Sciatic nerve (tissue), 2 donors: ENCODE measurements at places on chromosomes 16 and 17.

- no peak for DNase-seq
These were observed 16.9 kb upstream of the CCL22 start for GRCh38 chr16:57341441-57342303.

DNA sequence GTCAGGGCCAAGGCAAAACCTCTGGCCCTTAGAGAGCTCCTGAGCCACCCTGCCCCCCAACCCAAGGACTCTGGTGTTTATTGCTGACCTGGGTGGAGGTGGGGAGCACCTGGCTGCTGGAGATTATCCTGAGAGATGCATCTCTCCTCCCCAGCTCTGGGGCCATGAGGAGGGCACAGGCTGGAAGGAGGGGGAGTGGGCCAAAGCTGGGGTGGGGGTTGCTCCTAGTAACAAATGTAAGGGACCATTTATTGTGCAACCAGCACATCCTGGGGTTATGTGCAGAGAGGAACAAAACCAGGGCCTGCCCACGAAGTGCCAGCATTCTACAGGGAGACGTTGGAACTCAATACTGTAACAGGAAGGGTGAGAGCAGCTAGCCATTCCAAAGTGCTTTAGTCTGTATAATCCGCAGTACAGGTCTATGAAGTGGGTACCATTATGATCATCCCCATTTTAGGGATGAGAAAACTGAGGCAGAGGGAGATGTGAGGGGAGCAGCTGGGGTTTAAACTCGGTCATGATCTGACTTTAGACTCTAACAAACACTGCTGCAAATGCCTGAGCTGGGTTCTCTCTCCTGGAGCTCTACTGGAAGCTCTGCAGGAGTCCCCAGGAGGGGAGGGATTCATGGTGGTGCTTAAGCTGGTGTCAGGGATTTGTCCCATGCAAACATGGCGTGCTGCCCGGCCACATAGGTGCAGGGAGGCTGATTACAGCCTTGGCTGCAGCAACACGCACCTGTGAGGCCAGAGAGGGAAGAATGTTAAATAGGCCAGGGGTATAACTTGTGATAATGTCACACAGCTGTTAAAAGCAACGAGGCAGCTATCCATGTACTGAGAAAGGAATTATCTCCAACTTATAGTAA is 1.4 kb upstream of the RHBDF2 start:
- DNase-seq: no peak

DNA sequence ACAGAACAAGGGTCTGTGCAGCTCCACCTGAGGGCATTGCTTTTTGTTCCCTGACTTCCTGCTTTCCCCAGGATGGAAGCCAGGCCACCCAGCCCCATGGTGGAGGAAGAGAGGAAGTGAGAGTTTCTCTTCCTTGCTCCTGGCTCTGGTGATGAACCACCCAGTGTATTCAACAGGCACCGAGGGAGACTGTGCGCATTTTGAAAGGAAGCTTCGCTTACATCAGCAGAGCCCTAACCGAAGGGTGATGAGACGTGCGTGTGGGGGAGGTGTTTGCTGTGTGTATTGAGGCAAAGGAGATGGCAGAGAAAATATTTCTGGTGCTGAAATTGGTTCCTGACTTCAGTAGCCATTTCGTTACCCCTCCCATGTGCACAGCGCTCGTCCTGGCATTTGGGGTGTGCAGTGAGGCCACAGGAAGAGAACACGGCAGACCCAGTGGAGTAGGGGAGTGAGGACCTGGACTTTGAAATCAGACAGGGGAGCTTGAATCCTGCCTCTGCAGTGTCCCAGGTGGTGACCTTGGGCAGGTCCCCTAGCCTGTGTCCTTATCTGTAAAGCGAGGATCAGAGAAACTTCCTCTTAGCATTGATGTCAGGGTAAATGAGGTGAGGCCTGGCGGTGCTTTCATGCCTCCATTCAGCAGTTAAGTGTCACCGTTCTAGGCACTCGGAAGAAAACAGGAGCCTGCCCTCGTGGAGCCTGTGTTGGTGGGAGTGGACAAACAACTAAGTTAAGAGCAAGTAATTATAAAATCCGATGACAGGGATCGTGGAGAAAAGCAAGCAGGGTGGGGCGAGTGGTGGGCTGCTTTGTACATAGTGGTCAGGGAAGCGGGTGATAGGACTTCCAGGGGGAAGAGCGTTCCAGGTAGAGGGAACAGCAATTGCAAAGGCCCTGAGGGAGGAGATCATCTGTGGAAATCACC is 7.4 kb downstream of the CMIP start:
- no peak for DNase-seq

GRCh38 chr17:58334256-58334655 is 5.7 kb upstream of the TSPOAP1 start:
- no peak for DNase-seq

DNA sequence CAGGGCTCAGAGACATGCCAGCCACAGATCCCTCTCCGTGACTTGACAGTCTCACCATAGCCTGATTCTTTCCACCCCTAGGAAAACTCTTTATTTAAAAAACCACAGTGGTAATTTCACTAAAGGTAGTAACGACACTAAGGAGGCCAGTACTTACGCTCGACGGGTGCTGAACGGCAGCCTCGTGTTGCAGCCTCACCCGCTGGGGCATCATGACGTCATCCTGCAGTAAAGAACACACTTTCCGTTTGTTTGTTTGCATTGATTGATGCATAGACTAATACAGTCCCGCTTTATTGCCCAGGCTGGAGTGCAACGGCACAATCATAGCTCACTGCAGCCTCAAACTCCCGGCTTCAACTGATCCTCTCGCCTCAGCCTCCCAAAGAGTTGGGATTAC is 65.1 kb upstream of the METRNL start:
- DNase-seq: no peak

GRCh38 chr17:28320215-28321061 is 1.4 kb downstream of the TMEM97 start:
- no peak for DNase-seq

- DNase-seq: no peak
These were observed 387.3 kb downstream of the HS3ST3B1 start for GRCh38 chr17:14688134-14688533.

- no peak for DNase-seq
These were observed 3.8 kb downstream of the PRR15L start for GRCh38 chr17:47953909-47954308.

- DNase-seq: no peak
These were observed at the start of gene CMTM2 for GRCh38 chr16:66578651-66579531. Gene CMTM2, plus strand, starts transcription at chr16:66579463. Its CDS starts 145 bp downstream, at chr16:66579608.

- no peak for DNase-seq
These were observed 106.6 kb downstream of the AIPL1 start for GRCh38 chr17:6328279-6328678.

GRCh38 chr16:2752850-2753732 is 653 bp downstream of the SRRM2 start:
- peak; percentile 91 for DNase-seq

GRCh38 chr16:16017812-16018211 is 68.4 kb downstream of the ABCC1 start:
- DNase-seq: no peak

DNA sequence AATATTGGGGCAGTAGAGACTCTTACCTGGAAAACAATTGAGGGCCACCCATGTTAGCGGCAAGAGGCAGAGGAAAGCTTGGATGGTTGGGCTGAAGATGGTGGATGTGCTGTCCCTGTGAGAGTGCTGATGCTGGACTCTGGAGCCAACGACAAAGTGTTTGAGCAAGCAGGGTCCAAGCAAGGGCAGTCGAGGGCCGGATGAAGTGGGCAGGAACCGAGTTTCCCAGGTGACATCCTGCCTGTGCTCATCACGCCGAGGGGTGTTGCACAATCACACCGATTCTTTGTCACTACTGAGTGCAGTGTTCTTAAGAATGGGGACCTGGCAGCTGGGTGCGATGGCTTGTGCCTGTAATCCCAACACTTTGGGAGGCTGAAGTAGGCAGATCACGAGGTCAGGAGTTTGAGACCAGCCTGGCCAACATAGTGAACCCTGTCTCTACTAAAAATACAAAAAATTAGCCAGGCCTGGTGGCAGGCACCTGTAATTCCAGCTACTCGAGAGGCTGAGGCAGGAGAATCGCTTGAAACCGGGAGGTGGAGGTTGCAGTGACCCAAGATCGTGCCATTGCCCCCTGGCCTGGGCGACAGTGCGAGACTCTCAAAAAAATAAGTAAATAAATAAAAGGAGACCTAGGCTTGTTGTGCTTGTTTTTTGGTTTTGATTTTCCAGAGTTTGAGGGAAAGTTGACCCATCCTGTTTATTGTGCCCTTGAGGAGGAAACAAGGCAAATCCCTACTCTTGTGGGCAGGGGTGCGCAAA is 6.1 kb downstream of the PYCARD start:
- DNase-seq: no peak

GRCh38 chr17:69096541-69096940 is 35.8 kb upstream of the ABCA9 start:
- DNase-seq: no peak

DNA sequence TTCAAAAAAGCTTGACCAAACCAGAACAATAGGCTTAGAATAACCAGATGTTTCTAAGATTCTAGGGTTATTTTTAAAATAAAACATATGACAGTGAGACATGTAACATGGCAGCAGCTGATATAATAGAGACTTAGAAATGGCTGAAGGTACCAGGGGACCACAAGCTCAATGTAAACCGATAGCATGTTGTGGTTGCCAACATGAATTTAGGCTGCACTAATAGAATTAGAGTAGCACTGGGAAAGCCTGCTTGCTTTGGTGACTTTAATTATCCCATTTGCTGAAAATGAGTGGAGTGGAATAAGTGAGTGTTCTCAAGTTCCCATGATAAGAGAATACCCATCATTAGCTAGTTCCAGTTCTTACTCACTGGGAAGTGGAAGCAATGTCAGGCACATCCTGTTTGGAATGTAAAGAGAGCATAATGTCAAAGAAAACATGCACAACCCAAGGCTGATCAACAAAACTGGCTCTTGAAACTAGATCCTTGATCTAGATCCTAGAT is 621.2 kb upstream of the CDH5 start:
- DNase-seq: no peak

- no peak for DNase-seq
These were observed 16.0 kb downstream of the RSL1D1 start for GRCh38 chr16:11835309-11835708.
